ENCODE measurements at places on chromosomes 13 and 19. TPM values are rescaled to one million over a fixed set of nuclear protein-coding genes. Genes with fewer than 3 reads are reported as not detected.

The PLIN4 gene
- 0.54 TPM for total RNA-seq

The VSTM1 gene
- total RNA-seq = 0.65 TPM

DNA sequence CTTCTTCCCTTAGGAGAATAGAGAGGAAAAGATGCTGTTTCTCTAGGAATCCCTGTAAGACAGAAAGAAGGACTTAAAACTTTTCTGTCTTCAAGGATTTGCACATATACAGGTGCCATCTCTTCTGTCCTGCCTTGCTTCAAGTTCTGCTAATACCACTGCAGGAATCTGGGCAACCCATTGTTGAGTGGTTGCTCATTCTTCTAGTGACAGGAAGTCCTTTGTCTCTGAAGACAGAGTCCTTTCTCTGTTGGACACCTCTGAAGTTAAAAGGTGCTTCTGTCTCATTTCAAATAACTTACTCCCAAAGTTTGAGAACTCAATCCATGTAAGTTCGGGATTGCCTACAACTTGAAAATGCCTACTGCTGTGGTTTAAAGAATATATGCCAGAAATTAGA, 114.4 kb upstream of the TMTC4 start:
- DNase-seq = no peak

DNA sequence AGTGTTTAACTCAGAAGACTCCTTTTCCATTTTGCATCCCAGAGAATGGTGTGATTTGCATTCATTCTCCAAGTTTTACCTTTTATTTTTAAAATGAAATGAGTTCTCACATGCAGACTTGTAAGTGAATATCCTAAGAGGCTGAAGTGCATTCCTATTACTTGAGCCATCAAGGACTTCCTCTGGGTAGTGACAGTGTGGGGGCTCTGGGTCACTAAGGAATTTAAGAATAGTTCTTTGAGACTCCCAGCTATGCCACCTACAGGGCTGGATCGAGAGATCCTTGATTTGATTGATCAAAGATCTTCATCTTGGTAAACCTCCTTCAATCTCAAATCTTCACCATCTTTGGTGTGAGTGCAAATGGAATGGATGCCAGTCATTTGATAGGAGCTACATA, 36.3 kb upstream of the SLC10A2 start:
- DNase-seq = no peak

DNA sequence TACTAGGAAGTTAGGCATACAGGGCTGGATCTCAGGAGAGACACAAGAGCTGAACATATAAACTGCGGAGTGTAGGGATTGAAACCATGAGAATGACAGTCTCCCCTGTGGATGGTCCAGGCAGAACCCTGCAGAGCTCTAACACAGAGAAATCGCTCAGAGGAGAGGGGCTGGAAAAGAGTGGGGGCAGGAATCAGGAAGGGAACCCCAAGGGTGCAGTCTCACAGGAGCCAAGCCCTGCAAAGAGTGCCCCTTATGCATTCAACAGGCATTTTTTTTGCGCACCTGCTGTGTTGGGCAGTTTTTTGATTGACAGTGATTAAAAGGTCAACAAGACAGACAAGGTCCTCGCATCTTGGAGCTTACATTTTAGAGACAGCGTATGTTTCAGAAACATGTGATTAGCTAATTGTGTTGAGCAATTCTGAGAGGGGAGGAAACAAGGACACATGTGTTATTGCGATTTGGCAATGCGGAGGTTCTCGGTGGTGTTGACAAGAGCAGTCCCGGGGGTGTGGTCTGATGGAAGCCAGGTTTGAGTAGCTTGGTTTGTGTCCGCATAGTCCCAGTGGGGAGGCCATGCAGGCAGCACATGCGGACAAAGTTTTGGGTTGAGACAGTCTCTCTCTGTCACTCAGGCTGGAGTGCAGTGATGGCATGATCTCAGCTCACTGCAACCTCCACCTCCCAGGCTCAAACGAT, 182.6 kb upstream of the IRS2 start:
- DNase-seq = no peak

DNA sequence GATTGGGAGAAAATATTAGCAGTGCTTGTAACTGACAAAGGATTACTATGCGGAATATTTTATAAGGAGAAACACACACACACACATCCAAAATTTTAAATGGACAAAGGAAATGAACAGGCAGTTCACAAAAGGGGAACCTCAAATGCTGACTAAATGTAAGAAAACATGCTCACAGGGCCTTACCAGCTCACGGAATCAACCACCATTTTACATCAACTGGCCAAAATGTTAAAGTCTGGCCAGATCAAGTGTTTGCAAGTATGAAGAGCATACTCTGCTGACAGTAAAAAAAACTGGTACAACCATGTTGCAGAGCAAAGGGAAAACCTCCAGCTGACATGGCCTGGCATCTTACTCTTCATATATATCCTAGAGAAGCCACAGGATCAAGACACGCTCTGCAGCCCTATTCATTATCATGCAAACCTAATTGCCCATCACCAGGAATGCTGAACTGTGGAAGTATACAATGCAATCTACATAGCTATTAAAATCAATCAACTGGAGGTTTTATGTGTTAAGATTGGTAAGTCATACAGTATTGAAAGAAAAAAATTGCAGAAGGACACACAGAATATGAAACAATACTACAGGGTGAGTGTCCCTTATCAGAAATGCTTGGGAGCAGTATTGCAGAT, 124.4 kb downstream of the RNF17 start:
- DNase-seq = no peak

DNA sequence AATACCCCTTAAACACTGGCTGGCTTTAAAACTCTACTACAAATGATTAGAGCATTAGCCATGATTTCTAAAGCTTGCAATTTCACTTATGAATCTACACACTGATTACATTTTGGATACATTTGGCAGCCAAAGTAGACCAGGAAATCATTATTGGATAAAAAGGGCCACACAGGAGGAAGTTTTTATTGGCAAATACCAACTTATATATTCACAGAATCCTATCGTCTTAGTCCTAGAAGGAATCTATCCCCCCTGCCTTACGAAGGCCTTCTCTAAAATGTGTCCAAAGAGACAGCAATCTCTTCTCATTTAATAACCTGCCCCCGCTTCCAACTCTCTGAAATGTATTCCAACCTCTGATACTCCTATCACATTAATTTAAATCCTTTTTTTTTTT, 52.5 kb downstream of the KLF5 start:
- DNase-seq = no peak

The DLEU7 gene
- total RNA-seq = 5.4 TPM

The PPM1N gene
- 11.0 TPM for total RNA-seq

The INSL3 gene
- total RNA-seq = 0.41 TPM

DNA sequence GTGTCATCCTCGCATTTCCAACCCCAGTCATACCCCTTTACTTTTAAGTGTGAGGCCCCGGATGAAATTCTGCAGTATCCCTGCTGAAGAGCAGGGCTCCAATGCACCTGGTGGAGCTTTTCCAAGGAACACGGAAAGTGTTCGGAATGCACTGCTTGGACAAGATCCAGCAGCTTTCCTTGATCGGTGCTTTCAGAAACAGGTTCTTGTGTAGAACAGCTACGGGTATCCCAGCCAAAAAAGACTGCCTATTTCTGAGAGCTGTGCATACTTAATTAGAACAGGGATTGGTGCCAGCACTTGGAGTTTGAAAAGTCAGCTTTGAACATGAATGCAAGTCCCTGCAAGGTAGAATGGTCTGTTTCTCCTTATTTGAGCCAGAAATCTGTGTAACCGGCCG, 87.2 kb upstream of the C1QTNF9B start:
- DNase-seq = no peak

DNA sequence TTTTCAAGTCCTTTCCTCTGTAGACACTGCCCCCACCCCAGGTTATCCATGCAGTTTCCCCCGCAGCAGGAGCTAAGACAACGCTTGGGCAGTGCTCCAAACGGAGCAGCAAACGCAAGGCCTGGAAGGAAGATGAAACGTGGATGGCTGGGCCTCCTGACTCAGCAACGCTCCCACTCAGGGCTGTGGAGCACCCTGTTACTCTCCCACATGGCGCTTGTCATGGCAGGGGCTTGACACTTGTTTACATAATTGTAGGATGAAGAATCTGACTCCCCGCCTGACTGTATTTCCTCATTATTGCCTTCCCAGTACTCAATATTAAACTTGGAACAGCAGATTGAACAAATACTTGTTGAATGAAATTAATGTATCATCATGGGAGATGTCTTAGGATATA, 799 bp upstream of the C1QTNF9B start:
- DNase-seq = no peak

- no peak for DNase-seq
These were observed 48.8 kb upstream of the NPAS1 start for GRCh38 chr19:46970815-46971214.

DNA sequence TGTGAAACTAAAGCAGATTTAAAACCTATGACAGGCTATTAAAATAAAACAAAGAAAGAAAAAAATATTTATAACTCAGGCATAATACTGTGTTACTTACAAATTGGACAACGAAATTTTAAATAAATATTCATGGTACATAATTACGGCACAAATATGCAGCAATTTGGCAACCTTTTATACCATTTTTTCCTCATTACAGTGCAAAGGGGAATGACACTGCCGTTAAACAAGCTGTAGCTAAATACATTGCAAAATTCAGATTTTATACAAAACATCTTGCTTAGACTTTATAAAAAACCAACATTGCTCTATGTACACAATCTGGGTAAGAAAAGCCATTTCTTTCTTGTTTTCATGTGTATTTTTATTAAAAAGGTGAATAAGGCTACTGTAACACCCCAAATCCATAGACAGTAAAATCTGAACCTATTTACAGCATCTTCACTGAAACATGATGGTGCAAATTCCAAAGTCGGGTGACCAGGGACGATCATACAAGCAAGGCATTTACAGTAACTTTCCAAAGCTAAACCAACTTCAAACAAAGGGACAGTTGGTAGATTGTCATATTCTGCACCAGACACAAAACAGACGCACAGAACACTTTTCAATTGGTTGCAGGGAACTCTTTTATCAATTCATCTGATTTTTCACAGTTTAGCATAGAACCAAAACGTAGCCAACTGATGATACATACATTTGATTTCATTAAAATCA, 45.5 kb downstream of the EFNB2 start:
- no peak for DNase-seq

DNA sequence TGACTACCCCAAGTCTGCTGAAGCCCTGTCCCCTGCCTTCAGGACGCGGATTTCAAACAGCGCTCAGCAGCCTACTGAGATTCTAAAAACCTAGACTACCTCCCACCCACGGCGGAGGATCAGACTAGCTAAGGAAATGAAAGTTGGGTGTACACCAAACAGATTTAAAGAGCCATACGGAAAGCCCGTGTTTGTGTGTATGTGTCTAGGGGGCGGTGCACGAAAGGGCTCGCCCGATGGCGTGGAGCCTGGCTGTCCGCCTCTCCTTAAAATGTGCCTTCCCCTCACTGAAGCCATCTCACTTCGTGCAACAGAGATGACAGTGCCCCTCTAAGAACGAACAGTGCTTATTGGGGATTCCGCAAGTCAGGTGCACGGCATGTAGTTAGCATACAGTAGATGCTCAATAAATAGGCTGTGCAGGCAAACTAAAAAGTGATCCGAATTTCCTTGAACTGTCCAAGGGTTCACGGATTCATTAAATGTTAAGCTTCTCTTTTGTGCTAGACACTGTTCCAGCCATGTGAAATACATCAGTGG, 639 bp downstream of the LENG1 start:
- no peak for DNase-seq

GRCh38 chr19:51064534-51065220, at the start of gene KLK13:
Gene KLK13, minus strand, starts transcription at chr19:51065092. Its CDS starts 25 bp downstream, at chr19:51065067.
- peak; percentile 50 for DNase-seq

DNA sequence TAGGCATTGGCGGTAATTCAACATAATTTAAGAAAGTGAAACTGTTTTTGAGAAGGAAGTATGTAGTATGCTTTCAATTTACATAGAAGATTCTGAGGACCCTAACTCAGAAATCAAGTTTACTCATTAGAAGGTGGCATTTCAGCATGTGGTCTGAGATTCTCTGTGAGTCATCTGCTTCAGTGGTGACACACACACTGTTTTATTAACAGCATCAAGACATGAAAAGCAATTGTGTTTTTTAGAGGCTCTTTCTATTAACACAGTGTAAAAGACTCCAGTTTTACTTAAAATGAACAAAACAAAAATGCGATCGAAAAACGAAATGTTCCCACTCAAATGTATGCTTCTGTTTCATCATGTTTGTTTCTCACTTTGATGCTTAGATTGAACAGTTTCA, 802.1 kb upstream of the SLITRK6 start:
- no peak for DNase-seq

The TMEM205 gene
- 78.2 TPM for total RNA-seq

Data from H1 (cell line).